Islet precursor cell (in vitro differentiated cells): ENCODE measurements at places on chromosomes 1 and 21.

DNA sequence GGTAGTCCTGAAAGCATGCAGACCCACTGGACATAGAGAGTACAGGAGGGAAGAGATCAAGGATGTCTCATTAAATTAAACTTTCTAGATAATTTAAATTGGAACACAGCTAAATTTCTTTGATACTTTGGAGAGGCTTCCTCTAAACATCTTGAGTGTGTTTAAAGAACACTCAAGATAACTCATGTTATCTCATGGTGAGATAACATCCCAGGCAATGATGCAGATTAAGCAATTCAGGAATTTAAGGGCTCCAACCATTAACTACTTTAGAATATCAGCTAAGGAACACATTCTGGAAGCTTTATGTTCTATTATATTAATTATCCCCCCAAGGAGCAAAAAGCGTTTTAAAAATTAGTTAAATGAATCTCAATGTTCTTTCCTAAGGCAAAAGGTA, 289.2 kb upstream of the RUNX1 start:
- no peak for DNase-seq

- no peak for DNase-seq
Measured at GRCh38 chr1:11982010-11982392, 1.8 kb downstream of the MFN2 start.

DNA sequence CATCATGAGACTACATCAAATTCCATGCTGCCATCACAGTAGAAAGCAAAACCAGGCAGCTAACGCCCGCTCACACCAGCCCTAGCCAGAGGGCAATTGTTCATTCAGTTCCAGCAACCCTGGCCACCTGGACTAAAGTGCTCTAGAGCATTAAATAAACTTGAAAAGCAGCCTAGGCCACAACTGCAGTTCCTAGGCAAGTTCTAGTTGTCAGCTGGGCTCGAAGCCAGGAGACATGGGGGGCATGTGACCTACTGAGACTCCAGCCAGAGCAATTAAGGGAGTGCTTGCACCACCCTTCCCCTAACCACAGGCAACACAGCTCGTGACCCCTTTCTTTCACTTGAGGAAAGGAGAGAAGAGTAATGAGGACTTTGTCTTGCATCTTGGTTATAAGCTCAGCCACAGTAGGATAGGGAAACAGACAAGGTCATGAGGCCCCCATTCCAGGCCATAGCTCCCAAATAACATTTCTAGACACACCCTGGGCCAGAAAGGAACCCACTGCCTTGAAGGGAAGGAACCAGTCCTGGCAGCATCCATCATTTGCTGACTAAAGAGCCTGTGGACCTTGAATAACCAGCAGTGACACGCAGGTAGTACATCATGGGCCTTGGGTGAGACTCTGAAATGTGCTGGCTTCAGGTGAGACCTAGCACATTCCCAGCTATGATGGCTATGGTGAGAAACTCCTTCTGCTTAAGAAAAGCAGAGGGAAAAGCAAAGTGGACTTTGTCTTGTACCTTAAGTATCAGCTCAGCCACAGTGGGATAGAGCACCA, 77.0 kb downstream of the ZZZ3 start:
- peak; percentile 62 for DNase-seq

DNA sequence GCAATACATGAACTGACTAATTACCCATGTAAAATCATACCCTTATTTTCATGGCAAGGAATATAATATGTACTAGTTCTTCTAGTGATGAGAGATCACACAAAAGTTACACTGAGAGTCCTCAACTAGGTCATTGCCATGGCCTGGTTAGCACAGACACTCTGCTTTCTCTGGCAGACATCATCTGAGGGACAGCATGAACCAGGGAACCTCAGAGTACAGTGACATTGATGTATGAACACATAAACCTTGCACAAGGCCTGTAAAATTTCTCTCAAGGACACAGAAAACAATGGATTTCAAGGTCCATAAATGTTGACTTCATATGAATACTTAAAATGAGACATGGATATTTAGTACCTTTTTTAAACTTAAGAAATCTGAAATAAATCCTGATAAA, 108.8 kb upstream of the MAGI3 start:
- DNase-seq, result no peak

GRCh38 chr1:248686815-248687214, 15.8 kb downstream of the OR14I1 start:
- DNase-seq, result no peak

DNA sequence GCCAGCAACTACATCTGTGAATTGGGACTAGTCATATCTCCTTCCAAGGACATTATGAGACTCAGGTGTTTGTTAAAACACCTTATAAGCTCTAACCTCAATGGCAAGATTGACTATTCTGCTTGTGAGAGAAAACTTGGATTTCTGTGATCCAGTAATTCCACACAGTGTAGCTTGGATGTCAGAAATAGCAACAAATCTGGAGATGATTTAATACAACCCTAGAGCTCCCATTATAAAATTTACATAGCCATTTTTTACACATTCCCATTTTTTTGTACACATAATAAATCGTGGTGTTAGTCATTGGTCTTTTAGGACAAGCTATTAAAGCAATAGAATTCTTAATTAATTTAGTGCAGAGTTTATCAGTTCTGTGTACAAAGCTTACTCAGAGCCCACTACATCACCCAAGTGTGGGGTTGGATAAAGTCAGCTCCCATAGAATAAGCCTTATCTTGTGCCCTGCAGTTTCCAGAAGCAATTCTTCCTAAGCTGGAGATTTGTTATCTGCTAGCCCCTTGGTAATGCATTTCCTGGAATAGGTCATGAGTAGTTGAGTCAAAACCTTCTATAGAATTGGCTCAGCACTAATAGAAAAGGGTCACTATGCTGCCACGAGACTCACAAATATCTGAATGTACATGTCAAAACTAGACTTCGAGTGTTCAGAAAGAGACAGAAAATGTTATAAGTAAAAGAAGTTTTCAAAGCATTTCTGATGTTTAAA, 434.0 kb upstream of the RUNX1 start:
- DNase-seq, result no peak

GRCh38 chr1:204398197-204399125, 13.2 kb downstream of the PPP1R15B start:
- peak; percentile 92 for DNase-seq

DNA sequence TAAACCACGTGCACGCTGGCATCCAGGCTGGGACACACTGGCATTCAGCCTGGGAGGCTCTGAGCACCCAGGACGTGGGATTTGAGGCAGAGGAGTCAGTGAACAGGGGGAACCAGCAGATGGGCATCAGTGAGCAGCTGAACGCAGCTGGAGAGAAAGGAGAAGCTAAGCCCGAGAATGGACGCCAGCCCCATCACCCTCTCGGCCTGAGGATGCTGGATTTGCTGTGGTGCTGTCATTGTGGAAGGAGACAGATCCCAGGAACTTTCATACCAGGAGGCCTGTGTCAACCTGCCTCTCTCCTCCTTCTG, 132.8 kb downstream of the PGBD5 start:
- DNase-seq, result no peak
